Activated CD8-positive, alpha-beta memory T cell treated with anti-CD3 and anti-CD28 coated beads, Interleukin-2, amount 10 ng/mL, durations not matched to agents 7 days and 5 days (primary cell): ENCODE measurements at places on chromosomes 3 and 15. TPM values are rescaled to one million over a fixed set of nuclear protein-coding genes. Genes with fewer than 3 reads are reported as not detected.
A peak's percentile ranks its signal among the peaks of the same experiment; 100 is the strongest.

DNA sequence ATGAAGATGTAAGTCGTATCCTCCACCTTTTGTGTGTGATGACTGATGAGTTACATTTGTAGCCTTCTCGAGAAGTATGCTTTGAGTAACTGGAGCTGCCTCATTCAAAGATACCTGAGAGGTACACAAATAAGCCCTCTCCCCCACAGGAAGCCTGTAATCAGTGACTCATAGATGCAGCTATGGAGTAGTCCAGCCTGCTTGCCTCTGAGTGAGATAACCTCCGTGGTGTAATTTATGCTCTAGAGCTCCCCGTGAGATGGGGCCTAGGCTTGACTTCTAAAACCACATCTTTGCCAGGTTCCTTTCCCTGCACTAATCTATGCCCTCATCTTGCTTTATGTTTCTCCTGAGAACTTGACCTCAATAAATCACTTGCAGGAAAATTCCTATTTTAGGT is 291.7 kb downstream of the SUCLG2 start:
- no peak overlapping the region for H3K27ac ChIP-seq
- peaks cover 28% of the 10 kb centered on the region for H3K4me1 ChIP-seq
- H3K36me3 ChIP-seq, result no peaks in the 10 kb centered on the region
- peak; percentile 51 for DNase-seq

The RASGRP1 gene
- 143 TPM for total RNA-seq

DNA sequence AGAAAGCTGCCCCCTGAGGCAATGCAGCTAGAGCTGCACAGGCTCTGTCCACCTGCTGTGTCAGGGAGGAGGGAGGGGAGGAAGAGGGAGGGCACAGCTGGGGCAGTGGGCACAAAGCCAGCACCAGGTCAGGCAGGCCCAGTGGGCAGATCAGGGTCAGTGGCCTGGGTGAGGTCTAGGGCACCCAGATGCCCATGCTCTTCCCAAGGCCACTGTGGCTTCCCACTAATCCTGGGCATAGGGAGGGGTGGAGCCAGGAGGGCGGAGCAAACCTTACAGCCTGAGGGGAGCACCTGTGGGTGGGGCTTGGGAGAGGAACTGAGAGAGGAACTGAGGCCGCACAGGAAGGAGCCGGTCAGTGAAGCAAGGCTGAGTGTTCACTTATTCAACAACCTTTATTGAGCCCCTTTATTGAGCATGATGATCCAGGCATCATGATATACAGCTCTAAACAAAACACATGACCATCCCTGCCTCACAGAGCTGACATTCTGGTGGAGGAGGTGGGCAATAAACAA is 55.0 kb downstream of the RHCG start:
- DNase-seq, result no peak
- peaks cover 5% of the 10 kb centered on the region for H3K4me1 ChIP-seq
- H3K27me3 ChIP-seq, result peaks cover 25% of the 10 kb centered on the region
- no peak overlapping the region for H3K4me3 ChIP-seq

- no peak overlapping the region for H3K27ac ChIP-seq
- H3K4me3 ChIP-seq, result no peak overlapping the region
- no peak for DNase-seq
- H3K27me3 ChIP-seq, result no peaks in the 10 kb centered on the region
These were observed 503.6 kb downstream of the UNC13C start for GRCh38 chr15:54481819-54482218.

The PROK2 gene
- total RNA-seq, result 3.1 TPM

DNA sequence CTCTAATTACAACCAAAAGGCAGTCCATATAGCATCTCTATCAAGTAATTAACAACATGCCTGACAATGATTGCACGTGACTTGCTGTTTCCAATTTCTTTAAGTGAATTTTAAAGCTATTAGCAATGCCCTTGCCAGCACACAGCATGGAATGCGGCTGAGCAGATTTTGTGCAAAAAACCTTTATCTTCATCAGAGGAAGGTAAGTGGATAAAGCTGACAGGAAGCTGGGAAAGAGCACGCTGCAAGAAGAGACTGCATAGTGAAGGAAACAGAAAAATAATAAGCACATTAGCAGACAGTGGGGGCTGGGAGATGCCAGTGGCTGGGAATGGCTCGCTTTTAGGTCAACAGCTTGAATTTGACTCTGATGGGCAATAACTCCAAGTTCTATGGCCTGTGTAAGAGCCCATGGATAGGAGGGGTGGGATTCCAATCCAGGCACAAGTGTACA is 138.8 kb downstream of the PDZRN3 start:
- H3K4me1 ChIP-seq, result no peaks in the 10 kb centered on the region
- no peak overlapping the region for H3K27ac ChIP-seq

GRCh38 chr3:128095222-128095703 is 28.3 kb downstream of the RUVBL1 start:
- peak overlapping the region; percentile 69 for H3K27ac ChIP-seq
- peak; percentile 87 for DNase-seq
- peaks cover 24% of the 10 kb centered on the region for H3K36me3 ChIP-seq
- peaks cover 24% of the 10 kb centered on the region for H3K4me1 ChIP-seq

DNA sequence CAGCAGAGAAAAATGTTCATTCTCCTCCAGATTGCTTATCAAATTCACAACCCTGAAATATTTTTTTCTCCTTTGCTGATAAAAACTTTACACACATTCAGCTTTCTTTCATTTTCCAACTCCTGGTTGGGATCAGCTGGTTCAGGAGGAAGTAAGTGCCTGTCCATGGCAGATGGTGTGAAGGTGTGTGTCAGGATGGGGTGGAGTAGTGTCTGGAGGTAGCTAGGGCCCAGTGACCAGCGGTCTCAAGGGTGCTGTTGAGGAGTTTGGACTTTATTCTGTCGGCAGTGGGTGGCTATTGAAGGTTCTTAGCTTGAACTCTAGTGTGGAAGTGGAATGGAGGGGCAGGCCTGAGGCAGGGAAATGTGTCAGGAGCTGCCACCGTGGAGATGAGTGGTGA is 46.9 kb upstream of the PTPN23 start:
- DNase-seq, result no peak
- no peaks in the 10 kb centered on the region for H3K27me3 ChIP-seq
- no peak overlapping the region for H3K27ac ChIP-seq
- H3K36me3 ChIP-seq, result peaks cover 25% of the 10 kb centered on the region
- no peak overlapping the region for H3K4me3 ChIP-seq

- H3K4me3 ChIP-seq, result peak overlapping the region; percentile 26
- peaks cover 17% of the 10 kb centered on the region for H3K4me1 ChIP-seq
- H3K27ac ChIP-seq, result peak overlapping the region; percentile 54
- H3K27me3 ChIP-seq, result peaks cover 13% of the 10 kb centered on the region
- DNase-seq, result no peak
- no peaks in the 10 kb centered on the region for H3K36me3 ChIP-seq
These were observed 2.3 kb downstream of the SUCNR1 start for GRCh38 chr3:151875759-151876158.

The SCG5 gene
- 3.5 TPM for total RNA-seq

GRCh38 chr3:23301819-23302218 is 98.7 kb downstream of the UBE2E2 start:
- H3K4me1 ChIP-seq, result no peaks in the 10 kb centered on the region
- no peaks in the 10 kb centered on the region for H3K27me3 ChIP-seq
- no peaks in the 10 kb centered on the region for H3K36me3 ChIP-seq
- DNase-seq, result no peak

- H3K4me1 ChIP-seq, result no peaks in the 10 kb centered on the region
- DNase-seq, result no peak
- H3K27me3 ChIP-seq, result no peaks in the 10 kb centered on the region
- no peak overlapping the region for H3K27ac ChIP-seq
- no peak overlapping the region for H3K4me3 ChIP-seq
These were observed 280.6 kb downstream of the EBLN2 start for GRCh38 chr3:73342077-73342476.

DNA sequence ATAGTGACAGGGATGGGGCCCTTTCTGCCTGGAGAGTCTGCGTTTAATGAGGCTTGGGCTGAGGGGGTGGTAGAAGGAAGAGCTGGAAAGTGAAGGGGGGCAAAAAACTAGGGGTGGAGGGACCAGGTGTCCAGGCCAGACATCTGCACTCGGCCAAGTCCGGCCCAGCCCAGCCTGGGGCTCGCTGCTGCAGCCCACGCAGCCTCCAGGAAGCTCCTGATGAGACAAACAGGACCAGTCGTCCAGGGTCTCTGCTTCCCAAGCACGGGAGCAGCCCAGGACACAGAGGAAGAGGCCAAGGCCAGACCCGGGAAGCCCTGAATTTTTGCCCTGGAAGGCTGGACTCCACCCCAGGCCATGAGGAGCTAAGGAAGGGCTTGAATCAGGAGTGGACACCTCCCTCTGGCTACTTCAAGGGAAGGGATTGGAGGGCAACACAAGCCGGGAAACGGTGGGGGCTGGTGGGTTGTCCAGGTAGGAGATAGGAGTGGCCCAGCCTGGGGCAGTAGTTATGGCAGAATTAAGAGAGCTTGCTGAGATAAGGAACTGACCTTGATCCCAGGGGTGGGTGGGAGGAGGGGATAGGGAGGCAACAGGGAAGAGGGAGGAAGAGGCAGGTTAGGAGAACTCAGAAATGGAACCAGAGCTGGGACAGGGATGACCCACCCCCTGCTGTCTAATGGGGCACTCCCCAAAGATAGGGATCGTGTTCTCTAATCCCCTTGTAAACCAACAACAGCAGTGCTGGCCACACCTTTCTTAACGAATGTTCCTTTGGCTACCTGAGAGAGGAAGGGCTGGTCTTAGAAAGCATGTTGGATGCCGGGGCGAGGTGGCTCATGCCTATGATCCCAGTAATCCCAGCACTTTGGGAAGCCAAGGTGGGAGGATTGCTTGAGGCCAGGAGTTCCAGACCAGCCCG is 89.5 kb downstream of the ANP32A start:
- no peak for DNase-seq
- H3K36me3 ChIP-seq, result no peaks in the 10 kb centered on the region
- no peak overlapping the region for H3K27ac ChIP-seq
- no peak overlapping the region for H3K4me3 ChIP-seq
- H3K4me1 ChIP-seq, result peaks cover 4% of the 10 kb centered on the region

- H3K4me3 ChIP-seq, result no peak overlapping the region
- H3K27me3 ChIP-seq, result no peaks in the 10 kb centered on the region
- H3K27ac ChIP-seq, result no peak overlapping the region
- H3K4me1 ChIP-seq, result no peaks in the 10 kb centered on the region
- no peak for DNase-seq
These were observed 52.5 kb upstream of the SUCLG2 start for GRCh38 chr3:67706934-67707333.

The EFL1 gene
- 27.2 TPM for total RNA-seq

The SLC2A2 gene
- total RNA-seq, result not detected

DNA sequence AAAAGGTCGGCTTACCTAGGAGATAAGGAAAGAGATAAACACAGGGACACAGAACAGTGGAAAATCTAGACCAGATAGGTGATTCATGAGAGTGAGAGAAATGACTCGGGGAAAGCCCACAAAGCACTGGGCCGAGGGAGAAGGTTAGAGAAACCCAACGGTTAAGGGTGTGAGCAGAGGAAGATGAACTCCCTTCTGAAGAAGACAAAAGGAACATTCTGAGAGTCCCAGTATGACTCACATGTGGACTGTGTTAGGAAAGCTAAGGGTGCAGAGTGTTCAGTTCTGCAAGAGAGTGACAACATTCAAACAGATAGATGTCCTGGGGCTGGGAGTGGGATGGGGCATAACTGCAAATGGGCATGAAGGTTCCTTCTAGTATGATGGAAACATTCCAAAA is 83.0 kb downstream of the CNTN3 start:
- no peak overlapping the region for H3K4me3 ChIP-seq
- H3K27ac ChIP-seq, result no peak overlapping the region
- H3K27me3 ChIP-seq, result no peaks in the 10 kb centered on the region
- no peaks in the 10 kb centered on the region for H3K4me1 ChIP-seq

- no peak for DNase-seq
- H3K4me3 ChIP-seq, result no peak overlapping the region
- H3K36me3 ChIP-seq, result peaks cover 3% of the 10 kb centered on the region
- H3K27me3 ChIP-seq, result no peaks in the 10 kb centered on the region
- H3K4me1 ChIP-seq, result peaks cover 6% of the 10 kb centered on the region
- H3K27ac ChIP-seq, result no peak overlapping the region
These were observed 107.4 kb downstream of the GLDN start for GRCh38 chr15:51448622-51449399.

The B3GALNT1 gene
- total RNA-seq, result 9.3 TPM

- H3K36me3 ChIP-seq, result no peaks in the 10 kb centered on the region
- H3K27ac ChIP-seq, result no peak overlapping the region
- H3K4me1 ChIP-seq, result no peaks in the 10 kb centered on the region
These were observed 213.8 kb downstream of the IL5RA start for GRCh38 chr3:2896308-2896939.

GRCh38 chr3:190534986-190535385 is 21.1 kb downstream of the IL1RAP start:
- peaks cover 23% of the 10 kb centered on the region for H3K4me1 ChIP-seq
- no peak overlapping the region for H3K27ac ChIP-seq
- DNase-seq, result no peak
- H3K4me3 ChIP-seq, result no peak overlapping the region

- H3K4me3 ChIP-seq, result no peak overlapping the region
- H3K4me1 ChIP-seq, result no peaks in the 10 kb centered on the region
These were observed 259.1 kb upstream of the TPM1 start for GRCh38 chr15:62783303-62783957.

DNA sequence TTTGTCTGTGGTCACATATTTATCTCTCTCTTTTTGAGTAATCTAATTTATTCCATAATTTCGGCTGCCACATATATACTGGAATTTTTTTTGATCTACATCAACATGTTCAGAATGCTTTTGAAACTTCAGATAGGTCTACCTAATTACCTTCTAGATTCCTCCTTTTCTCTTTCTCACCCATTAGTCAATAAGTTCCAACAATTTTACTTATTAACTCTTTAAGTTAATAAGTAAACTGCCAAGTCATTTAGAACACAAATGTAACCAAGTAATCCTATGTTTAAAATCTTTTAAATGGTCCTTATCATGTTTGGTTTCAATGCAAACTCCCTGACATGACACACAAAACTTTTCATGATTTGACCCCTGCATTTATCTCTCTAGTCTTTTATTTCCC is 410.5 kb downstream of the UNC13C start:
- H3K4me1 ChIP-seq, result no peaks in the 10 kb centered on the region
- no peak for DNase-seq

- H3K27me3 ChIP-seq, result peaks cover 6% of the 10 kb centered on the region
- DNase-seq, result peak; percentile 81
- peaks cover 72% of the 10 kb centered on the region for H3K4me1 ChIP-seq
- no peak overlapping the region for H3K4me3 ChIP-seq
These were observed 7.7 kb downstream of the CCR5 start for GRCh38 chr3:46378426-46378942.

- H3K4me1 ChIP-seq, result peaks cover 9% of the 10 kb centered on the region
- no peak for DNase-seq
- no peaks in the 10 kb centered on the region for H3K36me3 ChIP-seq
- H3K27me3 ChIP-seq, result peaks cover 47% of the 10 kb centered on the region
- no peak overlapping the region for H3K4me3 ChIP-seq
These were observed 10.5 kb downstream of the CTXND1 start for GRCh38 chr15:80241508-80241907.

The TRAIP gene
- 32.0 TPM for total RNA-seq
